Left colon (tissue), 2 donors: ENCODE measurements at places on chromosomes 6 and 20.

DNA sequence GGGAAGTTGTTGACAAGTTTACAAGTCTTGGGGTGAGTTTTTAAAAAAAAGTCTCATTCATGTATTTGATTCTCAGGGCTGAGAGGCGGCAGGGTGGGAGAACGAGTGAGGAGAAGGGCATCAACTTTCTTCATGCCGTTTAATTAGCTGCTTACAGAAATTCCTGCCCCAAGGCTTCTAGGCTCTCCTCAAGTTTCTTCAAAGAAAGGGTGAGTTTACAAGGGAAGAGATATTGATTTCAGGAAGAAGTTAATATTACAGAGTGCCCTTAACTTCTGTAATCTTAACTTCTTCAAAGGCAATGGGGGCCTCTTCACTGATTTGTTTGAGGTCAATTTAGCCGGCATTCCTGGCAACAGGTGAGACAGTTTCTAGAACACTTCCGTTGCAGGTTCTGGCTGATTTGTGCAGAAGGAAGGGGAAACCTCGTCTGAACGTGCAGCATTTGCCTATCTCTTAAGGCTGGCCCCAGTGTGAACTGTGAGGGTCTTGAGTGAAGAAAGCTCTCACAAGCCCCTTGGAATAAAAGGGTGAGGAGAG, 3.4 kb upstream of the COL12A1 start:
- no peak for DNase-seq

GRCh38 chr6:78709021-78709420, 158.3 kb upstream of the IRAK1BP1 start:
- no peak for DNase-seq

- DNase-seq: no peak
Measured at GRCh38 chr20:33675136-33675959, 1.1 kb upstream of the NECAB3 start.

GRCh38 chr20:48411919-48412522, 415.8 kb downstream of the PREX1 start:
- DNase-seq: no peak

DNA sequence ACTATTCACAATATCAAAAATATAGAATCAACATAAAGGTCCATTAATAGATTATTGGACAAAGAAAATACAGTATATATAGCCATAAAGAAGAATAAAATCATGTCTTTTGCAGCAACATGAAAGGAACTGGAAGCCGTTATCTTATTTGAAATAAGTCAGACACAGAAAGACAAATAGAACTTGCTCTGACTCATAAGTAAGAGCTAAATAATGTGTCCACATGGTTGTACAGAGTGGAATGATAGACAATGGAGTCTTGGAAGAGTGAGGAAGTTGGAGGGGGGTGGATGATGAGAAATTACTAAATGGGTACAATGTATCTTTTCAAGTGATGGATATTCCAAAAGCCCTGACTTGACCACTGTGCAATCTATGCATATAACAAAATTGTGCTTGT, 613.5 kb downstream of the PHF3 start:
- no peak for DNase-seq
